ENCODE measurements at places on chromosomes 2 and 18. TPM values are rescaled to one million over a fixed set of nuclear protein-coding genes. Genes with fewer than 3 reads are reported as not detected.

- no peak for DNase-seq
Measured at GRCh38 chr2:26723475-26723874, 31.0 kb downstream of the KCNK3 start.

Gene MTIF2
- total RNA-seq, result 34.1 TPM

- no peak for DNase-seq
Measured at GRCh38 chr2:177252808-177253531, 11.6 kb downstream of the NFE2L2 start.

DNA sequence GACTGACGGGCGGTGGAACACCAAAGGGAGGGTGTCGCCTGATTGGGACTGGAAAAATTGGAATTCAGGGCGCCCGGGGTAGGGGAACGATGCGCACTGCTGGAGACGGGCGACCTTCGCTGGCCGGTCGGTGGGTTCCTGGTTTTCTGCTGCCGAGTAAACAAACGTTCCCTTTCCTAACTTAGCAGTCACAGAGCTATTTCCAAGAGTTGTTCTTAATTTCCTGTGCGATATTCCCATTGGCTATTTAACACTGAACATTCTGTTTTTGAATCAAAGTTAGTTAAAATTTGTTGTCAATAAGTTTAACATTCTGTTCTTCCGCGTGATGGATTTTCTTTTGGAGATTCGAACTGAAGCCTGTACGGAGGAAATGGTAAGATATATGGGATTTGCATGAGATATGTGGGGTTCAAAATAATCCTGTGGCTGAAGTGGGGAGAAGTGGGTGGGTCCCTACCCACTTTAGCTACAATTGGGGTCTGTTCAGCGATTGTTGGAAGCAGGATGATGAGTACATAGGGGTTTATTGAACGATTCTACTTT is 862 bp downstream of the C18orf54 start:
- no peak for DNase-seq

DNA sequence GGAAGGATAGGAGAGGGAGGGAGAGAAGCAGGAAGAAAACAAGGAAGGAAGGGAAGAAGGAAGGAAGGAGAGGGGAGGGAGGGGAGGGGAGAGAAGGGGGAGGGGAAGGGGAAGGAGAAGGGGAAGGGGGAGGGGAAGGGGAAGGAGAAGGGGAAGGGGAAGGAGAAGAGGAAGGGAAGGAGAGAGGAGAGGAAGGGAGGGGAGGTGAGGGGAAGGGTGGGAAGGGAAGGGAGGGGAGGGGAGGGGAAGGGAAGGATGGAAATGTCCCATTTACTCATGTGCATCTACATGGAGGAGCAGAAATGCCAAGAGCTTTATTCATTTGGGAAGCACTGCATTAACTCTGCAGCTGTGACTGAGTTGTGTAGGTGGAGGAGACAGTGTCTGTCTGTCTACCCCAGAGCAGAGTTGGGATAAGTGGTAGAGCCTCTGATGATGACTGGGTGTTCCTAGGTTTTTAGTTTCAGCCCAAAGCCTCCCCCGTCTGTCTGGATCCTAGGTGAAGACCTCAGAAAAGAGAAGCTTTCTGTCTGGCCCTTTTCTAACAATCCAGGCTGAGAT is 131.3 kb downstream of the COL6A3 start:
- DNase-seq, result no peak

Gene C2orf66
- not detected for total RNA-seq

DNA sequence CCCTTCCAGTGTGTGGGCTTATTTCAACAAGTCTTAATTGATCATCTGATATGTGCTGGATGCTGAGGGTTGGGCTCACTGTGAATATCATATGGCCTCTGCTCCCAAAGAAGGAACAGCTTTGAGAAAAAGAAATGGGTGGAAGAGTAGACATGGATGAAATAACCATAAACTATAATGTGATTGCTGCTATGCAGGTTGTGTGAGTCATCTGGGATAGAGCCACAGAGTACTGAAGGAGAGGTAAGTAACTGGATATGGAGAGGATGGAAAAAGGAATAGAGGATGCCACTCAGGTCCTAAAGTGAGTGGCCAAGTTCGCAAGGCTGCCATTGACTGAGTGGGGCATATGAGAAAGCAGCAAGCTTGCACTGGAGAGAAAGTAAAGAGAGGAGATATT is 8.7 kb upstream of the DSG2 start:
- DNase-seq, result no peak

Gene RAB6D
- not detected for total RNA-seq

GRCh38 chr2:196466581-196466980 is 172.9 kb upstream of the CCDC150 start:
- DNase-seq, result no peak

GRCh38 chr18:73831688-73832087 is 315.9 kb downstream of the FBXO15 start:
- no peak for DNase-seq

GRCh38 chr2:3516831-3517230 is 2.5 kb downstream of the ADI1 start:
- no peak for DNase-seq

DNA sequence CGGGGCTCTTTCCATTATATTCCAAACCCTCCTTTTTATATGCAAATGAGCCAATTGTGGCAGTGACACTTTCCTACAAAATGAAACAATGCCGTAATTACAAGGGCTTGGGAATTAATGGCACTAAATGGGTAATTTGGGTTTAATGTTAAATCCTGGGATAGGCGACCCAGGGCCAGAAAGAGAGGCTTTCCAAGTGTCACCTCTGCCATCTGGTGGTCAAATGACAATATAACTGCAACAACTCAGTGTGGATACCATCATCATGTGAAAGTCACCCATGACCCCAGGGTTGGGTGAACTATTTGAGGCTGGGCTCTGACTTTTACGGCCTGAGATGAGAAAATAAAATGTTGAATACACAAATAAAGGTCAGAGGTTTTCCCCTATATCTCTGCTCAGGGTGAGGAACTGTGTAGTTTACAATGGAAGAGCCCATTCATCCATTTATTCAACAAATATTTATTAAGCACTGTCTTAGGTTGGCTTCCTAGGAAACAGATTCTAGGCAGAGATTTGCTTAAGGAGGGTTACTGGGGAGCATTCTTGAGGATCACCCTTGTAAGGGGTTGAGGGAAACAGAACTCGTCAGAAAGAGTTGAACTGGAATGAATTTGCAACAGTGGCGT is 13.6 kb upstream of the THADA start:
- DNase-seq, result no peak

GRCh38 chr2:23208339-23208738 is 176.6 kb upstream of the KLHL29 start:
- no peak for DNase-seq

DNA sequence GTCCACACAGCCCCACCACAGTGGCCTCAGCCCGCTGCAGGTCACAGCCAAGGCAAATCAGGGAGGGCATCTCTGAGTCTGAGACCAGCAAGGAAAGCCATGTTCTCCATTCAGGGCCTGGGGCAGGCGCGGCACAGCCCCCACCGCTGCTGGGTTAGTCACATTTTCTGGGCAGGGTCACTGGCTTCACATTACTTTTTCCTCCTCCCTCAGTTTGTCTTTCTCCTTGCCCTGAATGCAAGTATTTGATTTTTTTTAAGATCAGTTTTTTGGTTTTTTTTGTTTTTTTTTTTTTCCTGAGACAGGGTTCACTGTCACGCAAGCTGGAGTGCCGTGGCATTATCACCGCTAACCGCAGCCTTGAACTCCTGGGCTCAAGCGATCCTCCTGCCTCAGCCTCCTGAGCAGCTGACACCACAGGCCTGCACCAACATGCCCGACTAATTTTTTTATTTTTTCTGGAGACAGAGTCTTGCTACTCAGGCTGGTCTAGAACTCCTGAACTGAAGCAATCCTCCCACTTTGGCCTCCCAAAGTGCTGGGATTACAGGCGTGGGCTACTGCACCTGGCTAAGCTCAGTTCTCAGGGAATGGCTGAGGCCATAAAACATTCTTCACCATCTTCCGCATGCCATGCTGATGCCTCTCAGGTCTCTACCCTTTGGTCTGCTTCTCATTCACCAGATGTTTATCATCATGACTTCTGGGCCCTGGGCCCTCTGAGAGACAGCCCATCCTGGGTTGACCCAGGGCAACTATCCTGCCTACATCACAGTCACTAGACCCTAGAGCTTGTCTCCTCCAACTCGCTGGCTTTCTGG is 628 bp upstream of the CAPG start:
- DNase-seq, result no peak

Gene IGFBP5
- total RNA-seq, result 2.8 TPM

GRCh38 chr2:218631837-218632236 is 24.1 kb downstream of the PLCD4 start:
- DNase-seq, result no peak

Gene FBXO15
- total RNA-seq, result 0.29 TPM

GRCh38 chr2:7430869-7431641 is 513.8 kb downstream of the RNF144A start:
- DNase-seq, result no peak

Gene SPTBN1
- total RNA-seq, result 146 TPM

GRCh38 chr18:56789004-56789888 is 138.1 kb downstream of the WDR7 start:
- no peak for DNase-seq

Gene UGT1A1
- total RNA-seq, result not detected

DNA sequence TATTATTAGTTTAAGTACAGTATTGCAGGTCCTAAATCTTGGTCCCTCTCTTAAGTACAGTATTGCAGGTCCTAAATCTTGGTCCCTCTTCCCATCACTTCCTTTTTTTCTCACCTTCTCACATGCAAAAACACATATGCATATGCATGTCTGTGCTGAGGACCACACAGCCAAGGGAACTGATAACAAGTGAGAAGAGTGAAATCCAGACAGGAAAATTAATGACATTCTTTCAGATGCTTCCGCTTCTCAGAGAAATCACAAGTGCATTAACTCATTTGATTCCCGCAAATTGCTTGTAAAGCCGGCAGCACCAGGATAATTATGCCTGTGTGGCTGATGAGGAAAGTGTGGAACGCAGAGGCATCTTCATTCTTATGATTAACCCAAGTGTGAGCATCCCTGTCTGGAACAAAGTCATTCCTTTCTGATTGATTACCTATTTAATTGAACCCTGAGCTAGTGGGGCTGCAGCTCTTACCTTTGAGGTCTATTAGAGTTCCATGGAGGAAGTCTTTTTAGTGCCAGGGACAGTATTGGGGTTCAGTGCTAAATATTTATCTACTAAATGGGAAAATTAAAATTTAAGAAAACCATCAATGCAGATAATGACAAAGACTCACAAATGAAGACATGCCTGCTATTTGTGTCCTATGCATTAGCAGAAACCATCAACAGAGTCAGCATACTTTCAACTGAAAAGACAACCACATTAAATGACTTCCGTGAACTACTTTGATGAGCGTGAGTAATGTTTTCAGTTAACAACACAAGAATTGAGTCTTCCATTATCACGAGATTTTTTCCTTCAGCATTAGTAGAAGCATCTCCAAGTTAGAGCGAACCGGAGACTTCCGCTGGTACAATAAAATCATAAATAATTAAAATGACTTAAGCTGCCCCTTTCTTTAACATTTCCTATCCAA is 220.4 kb upstream of the SLC35G4 start:
- DNase-seq, result no peak

- DNase-seq, result no peak
Measured at GRCh38 chr2:119873350-119874315, 113.9 kb downstream of the PTPN4 start.

- DNase-seq, result no peak
Measured at GRCh38 chr18:31684279-31685096, at the start of gene B4GALT6. B4GALT6 (minus strand) TSS chr18:31684581; CDS start chr18:31684426, 155 bp downstream.

DNA sequence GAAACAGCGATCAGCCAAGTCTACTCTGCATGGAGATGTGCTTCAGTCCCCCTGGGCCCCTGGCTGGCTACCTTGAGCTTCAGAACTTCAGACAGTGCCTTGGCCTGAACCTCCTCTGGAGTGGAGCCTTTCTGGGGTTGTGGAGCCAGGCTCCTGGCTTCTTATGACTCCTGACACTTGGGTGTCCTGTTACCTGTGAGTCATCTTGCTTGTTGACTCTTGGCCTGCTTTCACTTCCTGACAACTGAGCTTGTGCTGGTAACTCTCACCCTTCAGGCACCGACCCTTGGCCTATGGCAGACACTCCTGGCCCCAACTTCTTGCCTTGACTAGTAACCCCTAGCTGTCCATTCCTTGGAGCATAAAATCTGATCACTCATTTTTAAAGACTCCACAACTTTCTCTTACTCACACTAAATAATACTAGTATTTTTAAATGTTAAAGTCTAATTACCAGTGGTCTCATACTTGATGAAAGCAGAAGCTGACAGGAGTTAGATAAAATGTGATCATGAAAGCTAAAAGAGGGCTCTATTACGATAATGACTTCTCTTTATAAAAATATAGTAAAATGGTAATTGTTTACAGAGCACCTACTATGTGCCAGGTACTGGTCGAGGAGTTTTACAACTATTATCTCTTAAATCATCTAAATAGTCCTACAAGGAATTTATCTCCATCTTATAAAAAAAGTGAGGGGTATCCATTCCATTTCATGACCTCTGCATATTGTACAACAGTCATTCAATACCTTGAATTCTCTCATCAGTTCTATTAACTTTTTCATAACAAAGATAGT is 46.3 kb upstream of the VIT start:
- DNase-seq, result no peak

DNA sequence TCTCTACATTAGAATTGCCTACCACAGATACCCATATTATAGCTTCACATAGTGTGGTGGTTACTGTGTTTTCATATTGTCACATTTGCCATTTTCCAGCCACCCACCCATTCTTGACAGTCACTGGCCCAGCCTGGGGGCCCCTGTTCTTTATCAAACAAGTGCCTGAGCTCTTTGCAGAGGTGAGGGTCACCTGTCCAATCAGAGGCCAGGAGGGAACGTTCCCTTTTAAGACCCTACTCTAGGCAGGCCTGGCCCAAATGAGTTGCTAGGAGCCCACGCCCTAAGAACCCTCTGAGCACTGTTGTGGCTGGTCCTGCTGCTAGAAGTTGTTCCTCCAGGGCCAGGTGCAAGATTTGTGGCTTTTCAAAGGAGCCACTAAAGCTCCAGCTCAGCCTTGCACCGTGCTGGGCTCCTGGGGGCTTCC is 5.2 kb downstream of the IL37 start:
- DNase-seq, result no peak

Gene FASTKD1
- 54.6 TPM for total RNA-seq

Data from GM12878 (cell line).